Jurkat, Clone E6-1 (cell line): ENCODE measurements at places on chromosomes 6 and 20.

DNA sequence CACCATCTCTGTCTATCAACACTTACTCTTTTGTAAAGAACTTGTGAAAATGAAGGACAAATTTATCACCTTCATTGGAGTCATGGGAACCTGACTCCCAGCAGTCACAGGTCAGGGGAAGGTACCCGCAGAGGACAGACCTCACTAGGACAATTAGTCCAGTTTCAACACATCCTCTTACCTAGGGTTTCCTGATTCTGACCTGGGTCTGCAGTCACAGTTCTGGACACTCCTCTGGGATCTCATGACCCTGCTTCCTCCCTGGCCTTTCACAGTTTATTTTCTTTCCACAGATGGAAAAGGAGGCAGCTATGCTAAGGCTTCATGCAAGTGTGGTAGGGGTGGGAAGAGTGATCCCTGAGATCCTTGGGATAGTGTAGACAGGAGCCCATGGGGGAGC is 15.7 kb downstream of the HLA-A start:
- no peak for DNase-seq

DNA sequence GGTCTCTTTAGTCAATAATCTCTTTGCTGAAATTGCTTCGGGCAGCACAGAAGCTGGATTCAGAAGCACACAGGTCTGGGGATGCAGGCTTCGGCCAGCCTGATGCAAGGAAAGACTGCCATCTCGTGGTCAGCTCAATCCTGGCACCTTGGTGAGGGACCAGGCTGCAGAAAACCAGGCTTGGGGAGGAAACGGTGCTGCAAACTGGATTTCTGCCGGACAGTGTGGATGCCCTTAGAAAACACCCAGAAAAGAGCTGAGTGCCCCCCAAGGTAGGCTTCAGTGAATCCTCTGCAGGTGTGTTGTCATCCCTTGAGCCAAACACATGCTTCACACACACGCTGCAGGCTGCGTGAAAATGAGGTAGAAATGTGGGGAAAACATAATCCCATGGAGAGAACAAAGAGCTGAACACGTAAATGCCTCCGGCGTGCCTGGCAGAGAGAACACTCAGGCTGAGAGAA is 89.8 kb upstream of the PAX1 start:
- peak; percentile 32 for DNase-seq

DNA sequence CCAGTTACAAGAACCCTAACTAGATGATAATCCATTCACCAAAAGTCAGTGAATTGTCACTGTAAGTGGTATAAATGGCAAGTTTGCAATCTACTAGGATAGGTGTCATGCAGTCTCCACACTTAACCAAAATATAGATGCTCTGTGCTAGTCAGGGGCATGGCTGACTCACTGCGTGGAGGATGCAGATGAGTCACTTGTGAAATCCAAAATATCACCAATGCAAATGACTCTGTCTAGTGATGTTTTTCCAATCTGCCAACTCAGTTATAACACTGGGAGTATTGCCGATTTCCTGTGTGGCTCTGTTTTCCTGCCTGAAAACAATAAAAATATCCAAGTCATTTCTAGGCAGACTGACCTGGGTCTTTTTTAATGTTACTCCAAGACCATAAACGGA is 47.8 kb upstream of the NRSN1 start:
- DNase-seq: no peak

GRCh38 chr20:9532069-9532838 is 17.9 kb downstream of the LAMP5 start:
- DNase-seq: no peak

GRCh38 chr20:10291568-10292248 is 73.1 kb downstream of the SNAP25 start:
- DNase-seq: no peak

DNA sequence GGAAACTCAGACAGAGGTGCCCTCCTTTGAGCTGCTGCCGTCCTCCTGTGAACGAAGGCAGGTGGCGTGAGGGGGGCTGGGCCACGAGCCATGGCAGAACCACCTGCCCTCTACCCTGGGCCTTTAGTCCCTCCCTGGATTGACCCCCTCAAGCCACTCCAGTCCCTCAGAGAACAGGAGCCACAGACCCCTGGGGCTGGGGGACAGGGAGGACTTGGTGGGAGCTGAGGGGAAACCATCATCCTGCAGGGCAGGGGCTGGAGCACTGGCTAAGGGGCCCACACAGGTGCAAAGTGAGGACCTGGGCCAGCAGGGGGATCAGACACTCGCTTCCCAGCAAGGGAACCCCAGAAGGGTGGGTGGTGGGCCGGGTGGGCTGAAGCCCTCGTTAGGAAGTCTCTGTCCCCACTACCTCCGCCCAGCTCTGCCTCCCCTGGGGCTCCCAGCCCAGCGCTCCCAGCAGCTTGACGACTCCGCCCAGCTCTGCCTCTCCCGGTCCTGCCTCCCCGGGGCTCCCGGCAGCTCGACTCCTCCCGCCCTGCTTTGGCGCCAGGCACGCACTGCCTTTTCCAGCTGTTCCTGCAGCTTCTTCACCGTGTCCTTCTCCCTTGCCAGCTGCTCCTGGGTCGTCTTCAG is 44.4 kb downstream of the DSTN start:
- no peak for DNase-seq

GRCh38 chr6:93139408-93140081 is 279.8 kb downstream of the EPHA7 start:
- DNase-seq: no peak

GRCh38 chr6:162150295-162150694 is 577.3 kb downstream of the PRKN start:
- no peak for DNase-seq

GRCh38 chr6:5366941-5367340 is 105.6 kb downstream of the FARS2 start:
- no peak for DNase-seq

DNA sequence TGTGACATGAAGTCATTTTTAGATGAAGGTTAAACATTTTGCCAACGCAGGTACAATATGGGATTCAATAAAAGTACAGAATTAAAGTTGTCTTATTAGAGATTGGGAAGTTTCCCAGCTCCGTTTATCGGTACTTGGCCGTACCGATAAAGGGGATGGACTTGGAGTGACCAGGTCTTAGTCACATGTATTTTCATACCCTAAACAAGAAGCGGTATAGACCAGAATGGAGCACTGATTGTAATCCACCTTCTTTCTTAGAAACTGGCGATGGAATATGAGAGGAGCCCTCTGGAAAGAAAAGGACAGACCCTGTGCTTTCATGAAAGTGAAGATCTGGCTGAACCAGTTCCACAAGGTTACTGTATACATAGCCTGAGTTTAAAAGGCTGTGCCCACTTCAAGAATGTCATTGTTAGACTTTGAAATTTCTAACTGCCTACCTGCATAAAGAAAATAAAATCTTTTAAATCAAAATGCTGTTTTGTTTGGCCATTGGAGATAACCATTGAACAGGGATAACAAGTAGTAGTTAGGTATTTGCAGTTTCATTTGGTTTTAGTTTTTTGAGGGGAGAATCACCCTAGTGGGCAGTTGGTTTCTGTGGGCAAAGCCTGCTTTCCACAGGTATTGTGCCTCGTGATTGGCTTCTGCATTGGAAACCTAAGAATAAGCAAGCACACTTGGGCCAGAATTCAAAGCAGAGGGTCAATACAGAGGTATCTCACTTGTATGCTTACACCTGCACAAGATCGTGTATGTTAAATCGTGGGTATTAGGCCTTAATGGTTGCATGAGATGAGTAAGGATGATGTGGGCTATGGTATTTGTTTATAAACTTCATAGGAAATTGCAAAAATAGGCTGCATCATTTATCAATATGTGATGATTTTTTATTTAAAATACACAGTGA is 11.2 kb upstream of the ZNFX1 start:
- no peak for DNase-seq

DNA sequence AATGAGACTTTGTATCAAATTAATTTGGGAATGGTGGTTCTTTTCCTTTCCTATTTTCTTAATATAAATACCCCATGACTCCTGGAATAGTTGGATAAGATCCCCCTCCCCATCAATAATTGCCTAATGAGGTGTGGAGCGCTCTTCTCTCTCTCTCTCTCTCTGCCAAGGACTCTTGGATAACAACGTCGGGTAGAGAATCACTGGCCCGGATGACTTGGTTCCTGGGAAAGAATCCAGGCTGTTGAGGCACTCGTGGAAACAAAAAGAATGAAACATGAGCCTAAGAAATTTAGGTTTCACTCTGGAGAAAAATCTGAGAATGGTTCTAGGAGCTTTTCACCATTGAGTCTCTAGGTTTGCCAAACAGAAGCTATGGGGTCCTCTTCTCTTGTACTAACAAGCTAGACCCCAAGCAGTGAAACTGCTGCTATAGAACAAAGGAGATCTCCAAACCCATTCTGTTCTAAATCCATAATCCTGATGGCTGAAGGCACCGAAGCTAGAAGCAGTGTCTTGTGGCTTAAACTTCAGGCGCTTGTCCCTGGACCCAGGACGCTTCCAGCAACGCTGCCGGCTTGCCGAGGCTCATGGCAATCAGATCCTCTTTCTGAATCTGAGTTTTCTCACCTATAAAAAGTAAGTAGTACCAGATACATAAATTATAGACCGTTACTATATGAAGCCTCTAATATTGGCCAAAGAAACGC is 241.6 kb upstream of the BTBD3 start:
- DNase-seq: no peak

DNA sequence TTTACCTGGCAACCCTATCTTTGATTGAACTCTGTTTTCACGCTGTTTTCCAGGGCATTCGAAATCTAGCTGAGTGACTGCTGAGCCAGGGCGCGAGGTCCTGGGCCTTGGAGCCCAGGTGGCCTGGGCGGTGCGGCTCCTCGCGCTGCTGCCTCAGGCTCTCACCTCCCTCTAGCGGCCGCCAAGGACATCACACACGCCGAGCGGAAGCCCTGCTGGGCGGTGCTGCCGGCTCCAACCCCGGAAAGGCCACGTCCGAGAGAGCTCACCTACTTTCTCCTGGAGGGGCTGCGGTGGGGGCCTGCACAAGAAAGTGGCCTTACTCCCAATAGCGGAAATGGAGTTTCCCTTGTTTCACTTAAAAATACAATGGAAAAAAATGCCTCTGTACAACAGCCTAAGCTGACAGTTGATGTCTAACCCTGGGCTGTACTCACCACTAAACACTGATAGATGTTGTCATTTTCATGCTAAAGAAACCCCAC is 77.7 kb downstream of the ELOVL4 start:
- DNase-seq: peak; percentile 69

DNA sequence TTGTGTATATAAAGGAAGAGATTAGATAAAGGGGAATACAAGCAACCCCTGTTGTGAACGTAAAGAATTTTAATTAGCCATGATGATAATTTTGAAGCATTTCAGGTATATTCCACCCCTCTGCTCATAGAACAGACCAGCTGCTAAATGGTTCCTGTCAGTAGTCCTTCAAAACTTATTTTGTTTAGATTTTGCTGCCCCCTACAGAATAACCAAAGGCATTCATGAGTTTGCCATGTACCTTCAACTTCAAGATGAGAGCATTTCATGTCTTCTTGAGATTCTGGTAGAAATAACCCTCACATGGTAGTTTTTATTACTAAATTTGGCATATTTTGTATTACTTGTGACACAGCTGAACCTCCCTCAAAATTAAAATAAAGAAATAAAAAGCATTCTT is 1586.7 kb downstream of the HACE1 start:
- DNase-seq: peak; percentile 2

- no peak for DNase-seq
These were observed 835.8 kb downstream of the GRIK2 start for GRCh38 chr6:102229271-102229670.
